ENCODE measurements at places on chromosomes 16 and 17. TPM values are rescaled to one million over a fixed set of nuclear protein-coding genes. Genes with fewer than 3 reads are reported as not detected.

The COQ9 gene
- 20.2 TPM for total RNA-seq

The GPR142 gene
- not detected for total RNA-seq

The TMIGD1 gene
- not detected for total RNA-seq

The SLC25A19 gene
- total RNA-seq, result 5.2 TPM

The TBC1D3 gene
- total RNA-seq, result not detected

The FNDC8 gene
- total RNA-seq, result not detected

The MAF gene
- 10.8 TPM for total RNA-seq

The NUDT7 gene
- total RNA-seq, result 10.8 TPM

The KRT15 gene
- total RNA-seq, result not detected

The TEKT5 gene
- 0.07 TPM for total RNA-seq

The CRLF3 gene
- total RNA-seq, result 27.0 TPM

The TRPV2 gene
- total RNA-seq, result 0.53 TPM

The FBXL16 gene
- total RNA-seq, result 0.13 TPM

The ALDH3A1 gene
- total RNA-seq, result 1.4 TPM

The SLFN12 gene
- 7.2 TPM for total RNA-seq

The ENPP7 gene
- not detected for total RNA-seq

The RHBDL1 gene
- 0.28 TPM for total RNA-seq

The G6PC1 gene
- not detected for total RNA-seq

The IL21R gene
- total RNA-seq, result not detected

The OSBPL7 gene
- total RNA-seq, result 10.8 TPM

The ALOX12 gene
- total RNA-seq, result 0.21 TPM

The SCN4A gene
- 1.8 TPM for total RNA-seq

The ACSM2A gene
- total RNA-seq, result not detected

The ABCC12 gene
- total RNA-seq, result 0.12 TPM

The ETV4 gene
- total RNA-seq, result 1.1 TPM

The VEZF1 gene
- total RNA-seq, result 90.4 TPM

The CDH3 gene
- total RNA-seq, result 3.9 TPM

The SLFN14 gene
- not detected for total RNA-seq
